ENCODE measurements at places on chromosomes 11 and 22. TPM values are rescaled to one million over a fixed set of nuclear protein-coding genes. Genes with fewer than 3 reads are reported as not detected.

- peak; percentile 94 for DNase-seq
Observed at GRCh38 chr11:66311965-66312548, 4.8 kb downstream of the CD248 start.

DNA sequence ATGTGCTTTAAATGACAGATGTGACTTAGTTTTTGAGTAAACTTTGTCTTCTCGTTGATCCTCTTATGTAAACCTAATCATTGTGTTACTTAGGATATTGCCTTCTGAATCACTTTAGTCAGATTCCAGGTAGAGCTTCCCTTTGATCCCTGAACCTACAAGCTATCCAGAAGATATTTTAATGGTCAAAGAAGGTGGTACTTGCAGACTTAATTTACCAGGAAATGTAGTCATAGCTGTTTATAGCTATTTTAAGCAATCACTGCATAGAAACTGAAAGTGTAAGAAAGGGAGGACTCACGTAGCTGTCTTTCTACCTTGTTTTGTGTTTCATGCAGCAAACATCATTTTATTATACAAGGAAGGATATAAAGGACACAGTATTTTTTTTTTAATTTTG is 189.5 kb downstream of the DDX10 start:
- peak; percentile 71 for DNase-seq

GRCh38 chr11:133821776-133822175 is 23.5 kb downstream of the SPATA19 start:
- no peak for DNase-seq

GRCh38 chr22:43555561-43556515 is 144.0 kb downstream of the MPPED1 start:
- no peak for DNase-seq

DNA sequence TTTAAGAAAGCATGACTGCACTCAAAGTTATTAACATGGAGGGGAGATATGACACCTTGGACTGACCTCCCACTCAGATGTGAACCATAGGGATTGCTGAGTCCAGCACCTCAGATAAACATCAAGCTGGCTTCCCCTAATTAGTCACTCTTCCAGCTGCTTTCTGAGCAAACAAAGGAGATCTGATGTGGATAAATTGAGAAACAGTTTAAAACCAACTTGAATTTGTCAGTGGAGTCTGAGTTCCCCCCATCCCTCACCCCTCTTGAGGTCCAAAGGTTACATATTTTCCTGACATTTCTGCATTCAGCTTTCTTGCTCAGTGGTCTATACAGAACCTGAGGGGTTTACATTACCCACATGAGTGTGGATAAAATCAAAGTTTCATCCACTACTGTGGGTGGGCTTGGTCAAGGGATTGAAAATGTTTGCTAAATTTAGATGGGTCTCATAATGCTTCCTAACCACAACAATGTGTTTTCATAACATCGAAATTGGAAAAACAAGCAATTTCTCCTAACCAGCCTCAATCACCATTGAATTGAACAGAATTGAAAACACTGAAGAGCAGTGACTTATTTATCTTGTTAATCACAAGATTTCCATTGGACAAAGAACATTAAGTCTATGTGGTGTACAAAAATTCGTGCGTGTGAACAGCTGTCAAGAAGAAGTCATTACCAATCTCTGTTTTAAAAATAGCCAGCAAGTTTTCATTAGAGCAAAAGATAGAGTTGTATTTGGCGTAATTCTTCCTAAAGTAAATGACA is 292.3 kb downstream of the METTL15 start:
- peak; percentile 45 for DNase-seq

DNA sequence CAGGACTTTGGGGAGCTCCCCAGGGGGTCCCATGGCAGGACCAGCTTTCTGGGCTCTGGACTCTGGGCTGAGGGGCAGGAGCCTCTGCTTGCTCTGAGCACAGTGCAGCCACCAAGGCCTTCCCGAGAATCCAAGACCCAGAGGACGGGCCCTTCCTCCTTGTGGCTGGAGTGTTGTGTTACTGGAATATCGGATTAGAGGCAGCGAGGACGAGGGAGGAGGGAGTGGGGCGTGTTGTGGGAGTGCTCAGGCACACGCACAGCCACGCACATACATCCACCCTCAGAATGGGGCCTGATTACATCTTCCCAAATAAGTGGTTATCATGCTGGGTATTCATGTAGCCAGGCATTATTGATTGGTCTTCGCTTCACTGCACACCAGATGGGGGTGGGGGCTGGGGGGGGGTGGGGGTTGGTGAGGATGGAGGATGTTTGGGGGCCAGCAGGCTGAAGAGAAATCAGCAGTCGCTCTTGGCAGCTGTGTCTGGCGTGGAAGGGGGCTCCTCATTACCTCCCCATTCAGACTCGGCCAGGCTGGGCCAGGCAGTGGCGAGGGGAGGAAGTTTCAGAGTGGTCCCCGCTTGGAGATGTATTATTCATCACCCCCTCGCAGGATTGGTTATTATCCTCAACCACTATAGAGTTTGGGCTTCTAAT is 120.9 kb downstream of the ST3GAL4 start:
- DNase-seq = no peak

GRCh38 chr11:134442246-134442645 is 30.2 kb upstream of the B3GAT1 start:
- no peak for DNase-seq

- DNase-seq = no peak
Observed at GRCh38 chr11:99257131-99257530, 236.4 kb downstream of the CNTN5 start.

CHRDL2 gene
- not detected for total RNA-seq

GRCh38 chr11:124394408-124394807 is 4.4 kb downstream of the OR8B3 start:
- DNase-seq = no peak

CCND1 gene
- total RNA-seq = 336 TPM

DEPDC7 gene
- not detected for total RNA-seq

CHADL gene
- 2.1 TPM for total RNA-seq

- DNase-seq = no peak
Observed at GRCh38 chr11:104432526-104432925, 268.6 kb upstream of the PDGFD start.

- no peak for DNase-seq
Observed at GRCh38 chr11:32796425-32796824, 2.0 kb upstream of the CCDC73 start.

OR2AT4 gene
- total RNA-seq = not detected

DNA sequence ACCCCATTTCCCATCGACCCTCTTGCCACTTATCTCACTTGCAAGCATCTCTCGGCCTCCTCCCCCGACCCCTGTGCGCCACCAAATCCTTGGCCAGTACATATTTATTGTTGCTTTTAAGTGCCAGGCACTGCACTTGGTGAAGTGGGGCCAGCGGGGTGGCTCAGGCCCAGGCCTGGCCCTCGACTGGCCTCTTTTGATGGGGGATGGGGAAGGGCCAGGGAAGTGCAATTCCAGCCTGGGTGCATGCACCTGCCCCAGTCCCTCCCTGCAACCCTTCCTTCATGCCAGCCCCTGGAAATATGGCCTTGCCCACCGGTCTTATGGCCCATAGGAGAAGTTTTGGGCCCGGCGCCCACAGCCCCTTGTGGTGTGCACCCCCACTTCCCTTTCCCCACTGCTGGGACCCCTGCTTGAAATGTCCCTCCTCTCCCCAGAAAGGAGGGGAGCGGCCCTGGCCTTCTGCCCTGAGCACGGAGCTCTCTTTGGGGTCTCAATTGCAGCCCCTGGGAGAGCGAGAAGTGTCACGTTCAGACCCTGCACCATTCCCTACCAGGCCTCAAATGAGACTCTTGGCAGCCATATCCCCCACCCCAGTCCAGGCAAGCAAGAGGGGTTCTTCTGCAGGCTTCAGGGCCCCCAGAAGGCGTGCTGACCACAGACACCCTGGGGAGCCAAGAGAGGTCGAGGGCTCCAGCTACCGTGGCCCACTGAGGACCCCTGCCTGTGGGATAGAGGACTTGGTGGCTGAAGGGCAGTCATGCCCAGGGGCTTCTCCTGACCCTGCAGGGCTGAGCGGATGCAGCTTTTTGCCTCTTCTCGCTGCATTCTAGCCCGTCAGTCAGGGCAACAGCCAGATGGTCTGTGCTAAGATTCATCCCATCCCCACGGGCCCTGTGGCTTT is 961 bp downstream of the SUSD2 start:
- no peak for DNase-seq

FBLN1 gene
- 4.0 TPM for total RNA-seq

GRCh38 chr11:48078689-48079088 is 98.3 kb downstream of the PTPRJ start:
- DNase-seq = no peak

PPFIA1 gene
- 60.9 TPM for total RNA-seq

- peak; percentile 26 for DNase-seq
Observed at GRCh38 chr22:45831394-45831793, 145.6 kb downstream of the WNT7B start.
